ENCODE measurements at places on chromosomes 5 and 9.

DNA sequence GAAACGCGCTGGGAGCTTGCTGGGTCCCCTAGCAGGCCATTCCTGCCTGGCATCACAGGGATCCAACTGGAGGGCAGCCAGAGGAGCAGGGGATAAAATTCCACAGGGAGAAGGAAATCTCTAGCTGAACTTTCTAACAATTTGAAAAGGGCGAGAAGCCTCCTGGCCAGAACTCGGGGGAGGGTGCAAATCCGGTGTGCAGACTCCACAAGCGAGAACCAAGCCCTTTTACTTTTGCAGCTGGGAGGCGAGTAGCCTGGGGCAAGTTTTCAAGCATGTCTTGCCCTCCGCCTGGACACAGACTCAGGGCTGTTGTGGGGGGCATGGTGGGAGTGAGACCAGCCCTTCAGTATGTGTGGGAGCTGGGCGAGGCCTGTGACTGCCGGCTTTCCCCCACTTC lies 14.3 kb upstream of the POU5F2 start:
- H3K4me1 ChIP-seq: peaks cover 4% of the 10 kb centered on the region
- H3K4me3 ChIP-seq: no peak overlapping the region
- no peaks in the 10 kb centered on the region for H3K27me3 ChIP-seq
- no peak for DNase-seq

- no peak overlapping the region for H3K4me3 ChIP-seq
- DNase-seq: no peak
- H3K4me1 ChIP-seq: no peaks in the 10 kb centered on the region
- no peak overlapping the region for H3K27ac ChIP-seq
Measured at GRCh38 chr5:176888865-176889165, 10.3 kb downstream of the HK3 start.

DNA sequence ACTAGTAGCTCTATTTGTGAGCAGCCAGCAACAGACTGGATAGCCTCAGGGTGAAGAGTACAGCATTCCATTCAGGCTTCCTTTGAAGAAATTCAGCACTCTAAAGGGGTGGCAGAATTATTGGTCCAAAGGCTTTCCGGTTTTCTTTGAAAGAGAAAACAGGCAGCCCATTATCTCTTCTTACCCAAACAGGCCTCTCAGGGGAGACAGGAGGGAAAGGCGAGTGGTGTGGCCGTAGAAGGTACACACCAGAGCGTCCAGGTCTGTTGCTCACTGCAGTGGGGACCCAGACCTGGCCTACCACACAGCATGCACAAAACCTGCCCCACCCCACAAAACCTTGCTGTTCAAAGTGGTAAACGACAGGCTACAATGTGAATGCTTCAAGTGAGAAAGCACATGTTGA lies 83.3 kb downstream of the ZNF608 start:
- H3K27ac ChIP-seq: peak overlapping the region; percentile 8
- no peaks in the 10 kb centered on the region for H3K36me3 ChIP-seq
- no peak for DNase-seq

GRCh38 chr5:169657127-169657526 lies 20.1 kb downstream of the DOCK2 start:
- no peak for DNase-seq
- peaks cover 9% of the 10 kb centered on the region for H3K27me3 ChIP-seq
- H3K4me3 ChIP-seq: no peak overlapping the region
- no peaks in the 10 kb centered on the region for H3K4me1 ChIP-seq
- H3K36me3 ChIP-seq: no peaks in the 10 kb centered on the region

DNA sequence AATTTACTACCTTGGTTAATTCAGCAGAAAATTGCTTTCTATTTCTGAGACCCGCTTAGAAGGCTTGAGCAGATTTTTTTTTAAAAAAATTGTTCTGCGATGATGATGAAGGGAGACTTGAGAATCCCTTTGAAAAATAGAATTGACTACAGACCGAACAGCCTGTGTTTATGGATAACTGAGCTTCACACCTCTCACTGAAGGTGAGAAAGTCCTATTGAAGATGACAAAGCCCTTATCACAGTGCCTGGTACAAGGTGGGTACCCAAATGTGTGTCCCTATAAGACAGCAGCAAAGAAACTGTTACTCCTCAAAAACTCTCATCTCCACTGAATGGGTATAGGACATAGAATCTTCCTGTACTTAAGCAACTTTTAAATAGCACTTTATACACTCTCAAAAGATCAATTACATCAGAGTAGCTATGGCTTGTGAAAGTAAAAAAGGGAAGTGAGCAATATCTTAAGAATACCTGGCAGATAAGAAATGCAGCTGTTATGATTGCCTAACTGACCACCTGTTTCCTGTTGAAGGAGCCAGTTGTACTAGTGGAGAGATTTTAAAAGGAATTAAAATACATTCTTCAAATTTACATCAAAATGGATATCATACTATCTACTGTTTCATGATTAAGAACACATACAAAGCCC lies 419.7 kb downstream of the CHSY3 start:
- H3K36me3 ChIP-seq: no peaks in the 10 kb centered on the region
- H3K4me1 ChIP-seq: no peaks in the 10 kb centered on the region
- DNase-seq: no peak

GRCh38 chr9:113509463-113509862 lies 45.9 kb downstream of the RGS3 start:
- H3K4me1 ChIP-seq: peaks cover 30% of the 10 kb centered on the region
- H3K27me3 ChIP-seq: no peaks in the 10 kb centered on the region
- no peak for DNase-seq
- no peak overlapping the region for H3K4me3 ChIP-seq
- H3K27ac ChIP-seq: no peak overlapping the region

DNA sequence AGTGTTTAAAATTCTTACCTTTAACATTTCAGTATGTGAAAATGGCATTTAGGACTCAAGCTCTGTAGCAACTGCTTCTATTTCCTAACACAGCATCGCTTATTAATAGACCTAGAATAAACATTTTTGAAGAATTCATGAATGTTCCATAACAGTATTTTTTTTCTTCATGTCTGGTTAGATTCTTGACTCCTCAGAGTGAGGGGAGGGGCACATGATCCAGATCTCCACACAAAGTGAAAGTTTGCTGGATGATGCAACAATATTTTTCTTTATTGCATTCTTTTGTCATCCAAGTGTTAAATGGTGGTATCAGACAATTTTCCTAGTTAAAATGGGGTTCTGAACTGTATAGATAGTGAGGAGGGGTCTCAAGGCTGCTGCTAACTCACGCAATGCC lies 130.8 kb upstream of the MAN2A1 start:
- H3K27ac ChIP-seq: no peak overlapping the region
- H3K36me3 ChIP-seq: no peaks in the 10 kb centered on the region
- no peaks in the 10 kb centered on the region for H3K4me1 ChIP-seq
- H3K27me3 ChIP-seq: no peaks in the 10 kb centered on the region
- H3K4me3 ChIP-seq: no peak overlapping the region

- no peaks in the 10 kb centered on the region for H3K27me3 ChIP-seq
- no peak overlapping the region for H3K27ac ChIP-seq
- H3K36me3 ChIP-seq: no peaks in the 10 kb centered on the region
- no peak for DNase-seq
- H3K4me3 ChIP-seq: no peak overlapping the region
Measured at GRCh38 chr9:115992834-115993233, 160.8 kb upstream of the PAPPA start.

DNA sequence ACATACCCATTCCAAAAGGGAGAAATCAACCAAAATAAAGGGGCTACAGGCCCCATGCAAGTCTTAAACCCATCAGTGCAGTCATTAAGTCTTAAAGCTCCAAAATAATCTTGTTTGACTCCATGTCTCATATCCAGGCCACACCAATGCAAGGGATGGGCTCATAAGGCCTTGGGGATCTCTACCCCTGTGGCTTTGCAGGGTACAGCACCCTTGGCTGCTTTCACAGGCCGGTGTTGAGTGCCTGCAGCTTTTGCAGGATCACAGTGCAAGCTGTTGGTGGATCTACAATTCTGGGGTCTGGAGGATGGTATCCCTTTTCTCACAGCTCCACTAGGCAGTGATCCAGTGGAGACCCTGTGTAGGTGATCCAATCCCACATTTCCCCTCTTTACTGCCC lies 5.0 kb upstream of the SPINK14 start:
- no peak for DNase-seq
- no peaks in the 10 kb centered on the region for H3K4me1 ChIP-seq
- no peaks in the 10 kb centered on the region for H3K36me3 ChIP-seq
- no peak overlapping the region for H3K4me3 ChIP-seq
- H3K27me3 ChIP-seq: no peaks in the 10 kb centered on the region
- no peak overlapping the region for H3K27ac ChIP-seq

DNA sequence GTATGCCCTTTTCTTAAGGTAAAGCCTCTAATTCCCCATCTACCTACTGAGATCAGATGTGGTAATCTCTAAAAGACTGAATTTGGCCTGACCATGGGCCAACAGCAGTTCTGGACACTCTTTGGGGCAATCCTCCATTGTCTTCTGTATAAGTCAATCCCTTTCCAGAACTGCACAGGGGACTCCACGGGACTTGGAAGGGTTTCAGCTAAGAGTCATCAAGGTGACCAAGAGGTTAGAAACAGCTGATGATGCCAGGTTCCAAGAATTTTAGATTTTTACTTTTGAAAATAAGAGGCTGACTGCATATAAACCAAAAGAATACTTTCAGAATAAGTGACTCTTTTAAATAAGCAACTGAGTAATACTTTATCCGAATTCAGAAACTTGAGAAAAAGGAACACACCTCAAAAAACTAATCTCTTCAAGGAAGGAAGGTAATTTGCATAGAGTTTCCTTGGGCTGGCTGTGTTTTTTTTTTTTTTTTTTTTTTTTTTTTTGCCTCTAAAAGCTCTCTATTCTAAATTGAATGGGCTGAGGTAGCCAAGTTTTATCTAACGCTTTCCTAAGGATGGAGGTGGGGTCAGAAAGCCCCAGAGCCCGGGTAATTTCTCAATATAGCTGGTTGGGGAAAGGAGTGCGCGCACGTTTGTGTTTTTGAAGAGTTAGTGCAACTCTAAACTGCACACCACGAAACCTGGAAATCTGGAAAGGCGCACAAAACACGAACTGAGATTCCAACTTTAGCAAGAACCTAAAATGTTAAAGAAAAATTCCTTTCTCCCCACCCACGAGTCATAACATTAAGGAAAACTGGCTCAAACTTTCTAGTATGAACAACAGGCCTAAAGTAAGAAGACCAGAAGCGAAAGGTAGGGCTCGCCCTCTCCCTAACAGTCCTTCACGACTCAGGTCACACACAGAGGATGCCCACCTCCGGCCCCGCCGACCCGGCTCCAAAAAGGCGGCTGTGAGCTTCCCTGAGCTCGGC lies 1.3 kb downstream of the VCP start:
- H3K27ac ChIP-seq: peak overlapping the region; percentile 96
- no peaks in the 10 kb centered on the region for H3K27me3 ChIP-seq
- peaks cover 13% of the 10 kb centered on the region for H3K4me1 ChIP-seq
- H3K36me3 ChIP-seq: peaks cover 79% of the 10 kb centered on the region
- peak overlapping the region; percentile 90 for H3K4me3 ChIP-seq
- DNase-seq: no peak

GRCh38 chr5:172860520-172861443 lies 26.7 kb downstream of the ERGIC1 start:
- H3K36me3 ChIP-seq: peaks cover 8% of the 10 kb centered on the region
- no peak for DNase-seq
- no peak overlapping the region for H3K4me3 ChIP-seq
- peaks cover 3% of the 10 kb centered on the region for H3K4me1 ChIP-seq
- H3K27me3 ChIP-seq: no peaks in the 10 kb centered on the region
- H3K27ac ChIP-seq: no peak overlapping the region

- no peak for DNase-seq
- H3K4me1 ChIP-seq: no peaks in the 10 kb centered on the region
- H3K27ac ChIP-seq: no peak overlapping the region
Measured at GRCh38 chr5:121735618-121736017, 116.1 kb upstream of the FTMT start.

- H3K4me1 ChIP-seq: no peaks in the 10 kb centered on the region
- H3K27ac ChIP-seq: no peak overlapping the region
Measured at GRCh38 chr5:68115584-68115983, 100.0 kb upstream of the PIK3R1 start.

DNA sequence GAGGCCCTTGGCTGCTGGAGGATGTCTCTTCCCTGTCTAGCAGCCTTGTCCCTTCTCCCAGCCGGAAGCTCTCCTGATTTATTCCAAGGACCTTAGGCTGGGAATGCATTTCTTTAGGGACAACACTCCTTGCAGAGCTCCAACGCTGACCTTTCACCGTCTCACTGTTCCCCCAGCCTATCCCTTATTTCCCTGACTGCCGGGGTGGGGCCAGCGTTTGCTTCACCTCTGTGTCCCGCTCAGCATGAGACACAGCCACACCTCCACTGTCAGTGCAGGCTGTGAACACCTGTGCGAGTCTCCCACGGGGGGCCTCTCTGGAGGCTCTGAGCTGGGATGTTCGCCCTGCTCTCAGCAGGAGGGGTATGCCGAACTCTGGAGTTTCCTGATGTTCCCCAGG lies 106.2 kb upstream of the FCN2 start:
- H3K36me3 ChIP-seq: no peaks in the 10 kb centered on the region
- peaks cover 3% of the 10 kb centered on the region for H3K4me1 ChIP-seq
- H3K27me3 ChIP-seq: no peaks in the 10 kb centered on the region
- H3K4me3 ChIP-seq: no peak overlapping the region
- no peak for DNase-seq
- no peak overlapping the region for H3K27ac ChIP-seq

- H3K27me3 ChIP-seq: no peaks in the 10 kb centered on the region
- DNase-seq: no peak
- H3K27ac ChIP-seq: no peak overlapping the region
- no peak overlapping the region for H3K4me3 ChIP-seq
- H3K36me3 ChIP-seq: peaks cover 3% of the 10 kb centered on the region
Measured at GRCh38 chr5:167511-167910, 23.8 kb upstream of the LRRC14B start.

DNA sequence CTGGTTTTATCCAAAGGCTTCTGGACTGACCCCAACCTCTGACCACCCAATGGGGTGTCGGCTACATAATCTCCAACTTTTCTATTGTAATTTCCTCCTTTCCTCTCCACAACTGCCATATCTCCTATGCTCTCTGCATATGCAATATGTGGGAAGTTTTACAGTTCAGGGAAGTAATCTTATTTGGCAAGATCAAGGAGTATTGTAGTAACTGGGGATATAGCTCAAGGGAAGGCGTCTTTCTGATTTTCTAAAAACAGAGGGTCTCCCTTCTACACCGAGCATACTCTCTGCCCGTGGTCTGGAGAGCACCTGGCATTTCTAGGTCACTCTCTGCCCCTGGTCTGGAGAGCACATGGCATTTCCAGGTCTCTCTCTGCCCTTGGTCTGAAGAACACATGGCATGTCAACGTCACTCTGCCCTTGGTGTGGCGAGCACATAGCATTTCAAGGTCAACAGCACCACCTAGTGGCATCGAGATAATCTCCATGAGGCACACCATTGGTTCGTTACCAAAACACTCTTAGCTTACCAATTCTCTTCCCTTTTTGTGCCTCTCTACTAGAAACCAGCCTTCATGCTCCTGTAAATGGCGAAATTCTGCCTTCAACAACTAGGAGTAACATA lies 616.4 kb upstream of the NUDT12 start:
- no peak overlapping the region for H3K27ac ChIP-seq
- H3K4me1 ChIP-seq: no peaks in the 10 kb centered on the region
- DNase-seq: no peak
- no peak overlapping the region for H3K4me3 ChIP-seq
- H3K36me3 ChIP-seq: no peaks in the 10 kb centered on the region

GRCh38 chr5:159777049-159777660 lies 139.1 kb upstream of the ADRA1B start:
- H3K4me1 ChIP-seq: peaks cover 9% of the 10 kb centered on the region
- no peak for DNase-seq
- H3K27ac ChIP-seq: no peak overlapping the region
- no peaks in the 10 kb centered on the region for H3K36me3 ChIP-seq
- H3K4me3 ChIP-seq: no peak overlapping the region
- no peaks in the 10 kb centered on the region for H3K27me3 ChIP-seq

All from neuronal stem cell (in vitro differentiated cells).